NCI-H1694 (cell line): ENCODE measurements at places on chromosomes 12 and 14.

GRCh38 chr14:91893007-91893406, 25.7 kb upstream of the TC2N start:
- DNase-seq, result peak; percentile 45

- DNase-seq, result no peak
These were observed 6.3 kb upstream of the CD4 start for GRCh38 chr12:6782850-6783566.

DNA sequence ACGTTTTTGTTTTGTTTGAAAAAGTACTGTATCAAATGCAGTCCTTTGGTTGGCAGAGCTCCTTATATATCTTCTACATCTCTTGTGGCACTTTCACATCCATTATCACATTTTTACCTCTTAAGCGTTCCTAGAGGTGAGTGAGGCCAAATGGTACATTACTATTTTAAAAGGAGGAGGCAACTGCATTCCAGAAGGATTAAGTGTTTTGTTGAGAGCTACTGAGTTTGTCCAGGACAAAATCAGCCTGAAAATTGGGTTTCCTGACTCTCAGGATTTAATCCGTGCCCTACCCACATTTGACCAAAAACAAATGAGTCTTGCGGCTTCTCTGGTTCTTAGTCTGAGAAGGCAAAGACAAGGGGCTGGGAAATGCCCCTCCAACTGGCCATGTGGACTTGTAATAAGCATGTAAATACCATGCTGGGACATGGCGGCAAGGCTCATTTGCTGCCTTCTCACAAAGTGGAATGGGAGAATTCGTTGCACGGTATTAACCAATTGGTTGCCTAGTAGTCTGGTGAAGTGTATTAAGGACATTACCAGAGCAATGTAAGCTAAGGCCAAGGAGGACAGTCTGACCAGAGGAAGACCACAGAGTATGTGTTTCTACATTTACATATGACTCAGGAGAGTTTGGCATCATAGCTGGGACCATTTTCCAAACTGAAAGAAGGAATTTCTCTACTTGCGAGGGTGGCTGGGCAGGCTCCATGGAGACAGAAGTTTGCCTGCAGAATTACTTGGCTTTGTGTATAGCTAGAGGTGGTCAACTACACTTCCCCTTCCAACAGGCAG, 175.8 kb upstream of the PLXNC1 start:
- no peak for DNase-seq

GRCh38 chr12:131087302-131087818, 133.7 kb downstream of the ADGRD1 start:
- DNase-seq, result no peak

- peak; percentile 48 for DNase-seq
These were observed 25.3 kb downstream of the PHLDA1 start for GRCh38 chr12:76006028-76006925.

- no peak for DNase-seq
These were observed 449.3 kb downstream of the ADAMTS20 start for GRCh38 chr12:43102546-43103264.

DNA sequence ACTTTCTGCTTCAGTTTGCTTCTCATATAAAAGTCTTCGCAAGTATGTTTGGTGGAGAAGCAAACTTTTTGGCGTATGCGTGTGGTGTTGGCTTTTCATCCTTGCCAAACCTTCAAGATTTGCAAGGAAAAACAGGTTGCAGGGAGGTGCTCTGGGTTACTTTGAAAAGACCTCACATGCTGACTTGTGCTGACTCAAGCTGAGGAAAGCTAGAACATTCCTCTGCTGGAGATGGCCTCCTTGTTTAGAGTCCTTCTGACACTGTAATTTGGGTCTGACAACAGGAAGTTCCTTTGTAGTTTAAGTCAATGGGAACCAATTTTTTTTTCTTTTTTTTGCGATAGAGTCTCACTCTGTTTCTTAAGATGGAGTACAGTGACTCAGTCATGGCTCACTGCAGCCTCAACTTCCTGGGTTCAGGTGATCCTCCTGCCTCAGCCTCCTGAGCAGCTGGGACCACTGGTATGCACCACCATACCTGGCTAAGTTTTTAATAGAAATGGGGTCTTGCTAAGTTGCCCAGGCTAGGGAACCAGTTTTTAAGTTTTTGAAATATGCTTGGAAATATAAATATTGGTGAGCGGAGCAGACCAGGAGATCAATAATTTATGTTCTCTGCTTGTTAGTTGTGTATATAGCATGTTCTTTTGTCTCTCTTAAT, 2.6 kb upstream of the ACACB start:
- no peak for DNase-seq

GRCh38 chr14:79254069-79254775, 957.1 kb downstream of the DIO2 start:
- DNase-seq, result no peak

DNA sequence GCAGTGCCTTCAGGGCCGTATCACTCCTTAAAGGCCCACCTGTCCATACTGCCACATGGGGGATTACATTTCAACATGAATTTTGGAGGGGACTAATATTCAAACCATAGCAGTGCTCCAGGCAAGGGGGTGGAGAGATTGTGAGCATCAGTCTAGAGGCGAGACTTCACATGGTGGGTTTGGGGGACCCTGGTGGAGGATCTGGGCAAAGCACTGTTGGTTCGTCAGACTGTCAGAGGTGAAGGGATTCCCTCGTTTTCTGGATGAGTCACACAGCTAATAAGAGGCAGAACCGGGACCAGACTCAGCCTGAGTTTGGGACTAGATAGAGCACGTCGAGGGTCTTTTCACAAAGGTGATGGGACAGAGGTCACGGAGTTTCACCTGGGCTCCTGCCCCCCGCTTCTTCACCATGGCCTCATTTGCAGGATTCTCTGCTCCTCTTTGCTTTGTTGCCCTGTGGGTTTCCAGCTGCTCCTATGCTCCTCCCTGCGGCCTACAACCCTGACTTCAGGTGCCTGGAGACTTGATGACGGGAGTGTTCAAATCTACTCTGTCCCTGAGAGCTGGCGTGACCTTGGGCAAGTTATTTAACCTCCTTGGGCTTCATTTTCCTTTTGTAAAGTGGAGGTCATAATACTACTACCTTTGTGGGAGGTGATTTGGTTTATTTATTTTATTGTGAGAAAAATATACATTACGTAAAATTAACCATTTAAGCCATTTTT, 41.5 kb downstream of the TEAD4 start:
- no peak for DNase-seq

DNA sequence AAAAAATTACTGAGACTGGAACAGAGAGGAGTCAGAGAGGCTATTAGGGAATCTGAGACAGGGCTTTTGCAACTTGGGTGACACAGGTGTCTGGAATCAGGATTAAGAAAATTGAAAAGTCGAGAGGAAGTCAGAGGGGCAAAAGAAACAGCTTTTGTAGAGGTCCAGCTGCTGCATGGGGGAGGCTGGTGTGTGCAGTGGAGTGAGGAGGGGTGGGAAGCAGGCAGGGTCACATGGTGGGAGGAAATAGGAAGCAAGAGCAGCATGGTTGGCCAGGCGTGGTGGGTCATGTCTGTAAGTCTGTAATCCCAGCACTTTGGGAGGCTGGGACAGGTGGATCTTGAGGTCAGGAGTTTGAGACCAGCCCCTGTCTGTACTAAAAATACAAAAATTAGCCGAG, 69.7 kb upstream of the VRK1 start:
- no peak for DNase-seq

GRCh38 chr12:19704966-19705365, 265.7 kb downstream of the AEBP2 start:
- DNase-seq, result no peak

DNA sequence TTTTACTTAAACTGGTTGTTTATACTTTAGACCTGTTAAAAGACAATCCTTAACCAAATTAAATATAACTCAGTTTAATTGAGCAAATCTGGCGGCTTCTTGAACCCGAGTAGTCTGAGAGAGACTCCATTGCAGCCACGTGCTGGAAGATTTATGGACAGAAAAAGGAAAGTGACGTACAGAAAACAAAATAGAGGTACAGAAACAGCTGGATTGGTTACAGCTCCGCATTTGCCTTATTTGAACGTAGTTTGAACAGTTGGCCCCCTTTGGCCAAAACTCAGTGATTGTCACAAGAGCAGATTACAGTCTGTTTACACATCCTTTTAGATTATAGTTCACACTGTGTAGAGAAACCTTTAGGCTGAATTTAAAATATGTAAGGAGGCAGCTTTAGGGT, 155.9 kb downstream of the RAD51B start:
- no peak for DNase-seq

DNA sequence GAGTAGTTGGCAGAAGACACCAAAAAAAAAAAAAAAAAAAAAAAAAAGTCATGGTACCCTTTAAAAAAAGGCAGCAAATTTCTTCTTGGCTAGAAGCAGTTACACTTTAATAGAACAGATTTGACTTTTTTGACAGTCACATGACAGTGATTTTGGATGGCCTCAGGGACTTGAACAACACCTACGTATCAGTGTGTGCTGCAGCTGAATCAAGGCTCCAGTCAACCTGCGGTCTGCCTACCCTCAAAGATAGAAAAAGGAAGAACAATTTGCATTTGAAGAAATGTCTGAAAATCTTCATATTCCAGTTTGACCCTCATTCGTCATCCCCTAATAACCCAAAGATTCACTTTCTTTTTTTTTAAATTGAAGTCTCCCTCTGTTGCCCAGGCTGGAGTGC, 53.9 kb downstream of the MDM2 start:
- DNase-seq, result no peak

- DNase-seq, result no peak
These were observed 5.0 kb upstream of the SLC4A8 start for GRCh38 chr12:51419425-51420193.

- no peak for DNase-seq
These were observed 546.7 kb upstream of the SEL1L start for GRCh38 chr14:82080370-82080769.

- DNase-seq, result no peak
These were observed 51.7 kb upstream of the KICS2 start for GRCh38 chr12:64273527-64274403.

GRCh38 chr12:68400226-68400829, 68.2 kb upstream of the MDM1 start:
- no peak for DNase-seq

DNA sequence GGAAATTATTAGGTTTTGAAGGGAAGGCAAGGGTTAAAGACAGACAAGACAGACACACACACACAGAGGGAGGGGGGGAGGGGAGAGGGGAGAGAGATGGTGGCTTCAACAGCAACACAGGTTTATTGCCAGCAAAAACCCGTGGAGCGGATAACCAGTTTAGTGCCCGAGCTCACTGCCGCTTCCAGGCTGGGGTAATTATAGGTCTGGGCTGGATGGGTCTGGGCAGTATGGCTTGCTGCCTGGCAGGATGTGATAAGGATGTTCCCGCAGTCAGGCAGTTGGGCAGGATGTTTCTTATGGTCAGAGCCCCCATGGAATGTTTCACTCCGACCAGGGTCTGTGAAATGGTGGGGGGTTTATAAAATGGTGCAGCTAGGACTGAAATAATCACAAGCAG, 4.4 kb upstream of the TDRD9 start:
- DNase-seq, result no peak

GRCh38 chr14:100416921-100417860, 94.1 kb downstream of the SLC25A47 start:
- peak; percentile 91 for DNase-seq

DNA sequence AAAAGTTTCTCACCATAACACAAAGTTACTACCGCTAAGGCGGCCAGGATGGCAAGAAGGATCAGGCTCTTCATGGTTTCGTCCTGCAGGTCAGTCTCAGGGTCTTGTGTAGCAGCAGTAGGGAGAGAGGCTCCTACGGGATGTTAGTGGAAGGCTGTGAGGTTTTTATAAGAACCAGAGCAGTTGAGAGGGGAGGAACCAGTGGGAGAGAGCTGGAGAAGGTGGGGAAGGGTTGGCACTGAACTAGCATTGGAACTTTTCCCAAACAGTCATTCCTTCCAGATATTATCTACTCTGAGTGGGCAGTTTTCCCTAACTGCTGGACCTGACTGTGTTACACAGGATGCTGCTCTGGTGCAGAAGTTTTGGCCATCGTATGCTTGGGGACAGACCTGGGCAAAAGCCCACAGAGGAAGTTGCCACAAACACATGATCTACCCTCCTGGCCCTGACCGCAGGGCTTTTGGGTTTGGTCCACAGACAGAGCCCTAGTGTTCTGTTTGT, at the start of gene MGP:
Gene MGP (minus strand): TSS at position 137 of the 504 bp plus-strand sequence. CDS start 63 bp downstream, at position 74.
- DNase-seq, result no peak

DNA sequence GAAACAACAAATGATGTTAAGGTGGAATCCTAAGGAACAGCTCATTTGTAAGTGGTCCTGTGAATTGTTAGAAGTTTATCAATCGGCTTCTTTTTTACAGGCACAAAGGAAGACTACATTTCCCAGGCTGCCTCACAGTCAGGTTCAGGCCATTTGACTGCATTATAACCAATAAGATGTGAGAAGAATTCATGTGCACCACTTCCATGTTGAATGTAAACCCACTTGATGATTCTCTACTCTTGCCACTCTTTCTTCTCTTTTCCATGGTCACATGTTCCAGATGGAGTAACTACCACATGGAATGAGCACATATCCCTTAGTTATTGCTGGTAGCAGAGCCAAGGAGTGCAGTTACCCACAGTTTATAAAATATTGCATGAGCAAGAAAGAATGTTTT, 67.1 kb upstream of the GZMB start:
- no peak for DNase-seq

GRCh38 chr12:44716711-44717110, 159.4 kb downstream of the NELL2 start:
- DNase-seq, result no peak

GRCh38 chr14:72738161-72738611, 155.7 kb downstream of the DPF3 start:
- peak; percentile 22 for DNase-seq

GRCh38 chr12:54412786-54413185, 6.3 kb downstream of the ITGA5 start:
- no peak for DNase-seq

GRCh38 chr14:76446921-76447320, 71.0 kb downstream of the ESRRB start:
- DNase-seq, result no peak

DNA sequence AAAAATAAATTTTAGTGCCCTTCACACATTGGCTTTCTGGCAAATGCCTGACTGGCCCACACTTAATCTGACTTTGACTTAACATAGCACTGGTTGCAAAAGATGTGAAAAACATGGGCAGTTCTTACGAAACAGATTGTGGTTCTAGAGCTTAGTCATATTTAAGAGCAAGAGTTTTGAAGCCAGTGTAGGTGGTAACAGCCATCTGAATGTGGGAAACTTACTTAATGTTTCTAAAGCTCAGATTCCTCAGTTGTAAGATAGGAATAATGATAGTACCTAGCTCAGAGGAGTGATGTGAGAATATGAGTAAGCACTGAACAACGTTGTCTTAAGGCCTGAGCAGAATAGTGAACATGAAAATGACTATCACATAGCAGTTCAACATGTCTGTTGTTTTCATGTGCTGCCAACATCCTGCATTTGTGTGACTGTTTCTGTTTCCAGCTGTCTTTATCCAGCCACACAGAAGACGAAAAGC, 262.7 kb downstream of the SYT1 start:
- DNase-seq, result no peak

- DNase-seq, result no peak
These were observed 20.4 kb downstream of the BATF start for GRCh38 chr14:75542588-75543091.

GRCh38 chr14:25953532-25954139, 644.2 kb downstream of the NOVA1 start:
- DNase-seq, result no peak
